ENCODE measurements at places on chromosomes 3 and 15.

DNA sequence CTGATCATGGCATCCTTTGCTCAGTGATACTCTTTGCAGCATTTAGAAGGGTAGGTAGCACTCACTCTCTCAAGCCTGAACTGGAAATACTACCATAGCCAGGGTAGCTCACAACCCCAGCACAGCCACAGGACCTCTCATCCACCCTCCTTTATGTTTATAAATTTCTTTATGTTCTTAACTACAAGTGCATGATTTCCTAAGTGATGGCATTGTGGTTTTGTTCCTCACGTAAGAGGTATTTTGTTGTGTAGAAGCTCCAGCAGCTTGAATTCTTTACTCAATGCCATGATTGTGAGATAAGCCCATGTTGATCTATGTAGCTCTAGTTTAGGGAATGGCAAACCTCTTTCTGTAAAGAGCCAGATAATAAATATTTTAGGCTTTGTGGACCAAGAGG lies 7.9 kb upstream of the RTP3 start:
- DNase-seq = no peak

GRCh38 chr15:44541282-44541958 lies 4.5 kb downstream of the EIF3J start:
- peak; percentile 78 for DNase-seq

- no peak for DNase-seq
Observed at GRCh38 chr3:193377591-193377990, 962 bp downstream of the ATP13A5 start.

GRCh38 chr3:62013951-62014350 lies 359.4 kb downstream of the FEZF2 start:
- DNase-seq = no peak

GRCh38 chr3:197300361-197300760 lies 1.9 kb upstream of the DLG1 start:
- no peak for DNase-seq

DNA sequence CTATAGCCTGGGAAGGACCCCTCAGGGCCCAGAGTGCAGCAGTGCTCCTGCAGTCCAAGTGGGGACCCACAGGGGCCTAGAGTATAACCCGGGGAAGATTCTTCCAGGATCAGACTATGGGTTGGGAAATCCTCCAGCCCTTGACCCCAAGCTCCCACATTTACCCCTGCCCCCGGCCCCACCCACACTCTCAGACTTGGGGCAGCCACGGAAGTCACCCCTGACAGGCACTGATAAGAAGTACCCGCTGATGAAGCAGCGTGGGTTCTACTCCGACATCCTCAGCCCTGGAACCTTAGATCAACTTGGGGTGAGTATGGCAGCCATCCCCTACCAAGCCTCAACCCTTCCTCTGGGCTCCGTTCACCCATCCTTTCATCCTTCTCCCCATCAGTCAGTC lies 6.3 kb downstream of the DNAH1 start:
- DNase-seq = no peak

Measured in kidney glomerular epithelial cell (primary cell).